NCI-H1092 (cell line): ENCODE measurements at places on chromosomes 1 and 21.

DNA sequence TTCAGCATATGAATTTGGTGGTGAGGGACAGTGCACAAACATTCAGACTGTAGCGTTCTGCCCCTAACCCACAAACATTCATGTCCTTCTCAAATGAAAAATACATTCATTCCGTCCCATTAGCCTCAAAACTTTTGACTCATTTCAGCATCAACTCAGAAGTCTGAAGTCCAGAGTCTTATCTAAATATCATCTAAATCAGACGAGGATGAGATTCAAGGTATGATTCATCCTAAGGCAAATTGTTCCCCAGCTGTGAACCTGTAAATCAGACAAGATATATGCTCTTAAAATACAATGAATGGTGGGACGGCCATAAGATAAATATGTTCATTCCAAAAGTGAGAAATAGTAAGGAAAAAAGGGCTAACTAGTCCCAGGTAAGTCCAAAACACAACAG, 1195.6 kb upstream of the ADGRL4 start:
- DNase-seq = no peak

GRCh38 chr1:58727364-58727763, 27.5 kb upstream of the MYSM1 start:
- DNase-seq = no peak

GRCh38 chr1:208855403-208855802, 611.2 kb upstream of the PLXNA2 start:
- no peak for DNase-seq

GRCh38 chr21:31008355-31008754, 29.9 kb downstream of the KRTAP19-8 start:
- DNase-seq = no peak

DNA sequence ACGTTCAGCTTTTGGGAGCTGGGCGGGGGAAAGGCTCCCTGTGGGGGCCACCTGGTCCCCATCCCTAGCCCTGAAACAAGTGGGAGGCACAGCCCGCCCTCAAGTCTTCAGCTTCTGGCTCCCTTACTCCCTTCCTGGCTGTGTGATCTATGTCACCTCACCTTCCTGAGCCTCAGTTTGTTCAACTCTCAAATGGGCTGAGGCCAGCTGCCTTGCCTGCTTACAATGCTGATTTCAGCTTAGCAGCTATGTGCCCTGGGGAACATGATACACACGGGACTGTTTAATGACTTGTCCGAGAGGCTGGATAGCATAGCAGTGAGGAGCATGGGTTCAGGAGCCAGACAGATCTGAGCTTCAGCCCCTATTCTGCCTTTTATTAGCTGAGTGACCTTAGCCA, 19.3 kb downstream of the GRHL3 start:
- DNase-seq = no peak

GRCh38 chr1:233340966-233341516, 13.5 kb downstream of the MAP3K21 start:
- DNase-seq = no peak

DNA sequence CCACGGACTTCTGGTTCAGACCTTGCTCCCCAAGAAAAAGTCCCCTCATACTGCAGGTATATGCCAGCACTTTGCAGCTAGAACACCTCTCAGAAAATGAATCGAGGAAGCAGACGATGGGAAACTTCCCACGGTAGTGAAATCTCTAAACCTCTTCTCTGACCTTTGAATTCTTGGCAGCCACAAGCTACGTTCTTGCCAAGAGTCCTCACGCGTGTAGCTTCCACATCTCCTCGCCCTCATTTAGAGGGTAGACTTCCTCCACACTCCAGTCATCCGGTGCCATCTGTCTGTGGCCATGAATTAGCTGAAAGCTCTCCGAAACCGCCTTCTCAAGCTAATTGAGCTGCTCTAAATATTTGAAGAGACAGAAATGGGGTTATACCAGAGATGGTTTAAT, 127.8 kb downstream of the RGS7 start:
- DNase-seq = peak; percentile 60

- DNase-seq = no peak
Measured at GRCh38 chr1:101971304-101971703, 25.4 kb downstream of the OLFM3 start.

DNA sequence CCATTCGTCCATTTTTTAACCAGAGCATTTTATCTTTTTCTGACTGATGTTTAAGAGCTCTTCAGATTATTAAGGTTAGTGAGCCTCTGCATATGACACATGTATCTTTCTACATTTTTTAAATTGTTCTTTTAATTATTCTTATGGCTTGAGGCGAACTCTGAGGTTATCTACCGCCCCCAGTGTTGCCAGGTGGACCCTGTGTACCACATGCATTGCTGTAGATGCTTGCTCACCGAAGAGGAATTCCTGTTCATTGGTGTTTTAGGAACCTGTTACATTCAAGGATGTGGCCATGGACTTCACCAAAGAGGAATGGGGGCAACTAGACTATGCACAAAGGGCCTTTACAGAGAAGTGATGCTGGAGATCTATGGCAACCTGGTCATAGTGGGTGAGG, 31.8 kb downstream of the ZNF684 start:
- DNase-seq = no peak

DNA sequence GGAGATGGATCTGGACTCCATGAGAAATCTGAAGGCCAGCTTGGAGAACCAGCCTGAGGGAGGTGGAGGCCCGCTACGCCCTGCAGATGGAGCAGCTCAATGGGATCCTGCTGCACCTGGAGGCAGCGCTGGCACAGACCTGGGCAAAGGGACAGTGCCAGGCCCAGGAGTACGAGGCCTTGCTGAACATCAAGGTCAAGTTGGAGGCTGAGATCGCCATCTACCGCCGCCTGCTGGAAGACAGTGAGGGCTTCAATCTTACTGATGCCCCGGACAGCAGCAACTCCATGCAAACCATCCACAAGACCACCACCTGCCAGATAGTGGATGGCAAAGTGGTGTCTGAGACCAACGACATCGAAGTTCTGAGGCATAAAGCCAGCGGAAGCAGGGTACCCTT, 601.5 kb upstream of the ZP4 start:
- DNase-seq = no peak

DNA sequence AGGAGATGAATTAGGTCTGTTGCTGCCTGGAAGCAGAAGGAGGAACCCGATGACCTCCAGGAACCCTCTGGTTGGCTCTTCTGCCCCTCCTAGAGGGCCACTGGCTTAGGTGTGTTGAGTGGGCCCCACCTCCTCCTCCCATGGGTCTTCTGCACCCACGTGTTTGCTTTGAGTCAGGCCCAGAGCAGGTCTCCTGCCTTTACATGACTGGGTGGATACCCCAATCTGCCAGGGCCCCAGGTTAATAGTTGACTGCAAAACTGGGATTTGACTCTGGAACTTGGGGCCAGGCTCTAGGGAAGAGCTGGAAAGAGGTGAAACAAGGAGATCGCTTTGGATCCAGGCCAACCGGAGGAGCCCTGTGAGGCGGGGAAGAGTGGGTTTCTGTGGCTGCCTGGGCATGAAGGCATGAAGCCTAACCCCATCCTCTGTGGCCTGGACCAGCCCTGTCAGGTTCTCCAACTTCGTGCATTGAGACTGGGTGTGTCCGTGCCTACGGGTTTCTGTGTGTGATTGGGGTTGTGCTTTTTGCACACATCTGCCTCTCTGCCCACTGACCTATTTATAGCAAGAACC, 7.8 kb upstream of the LAD1 start:
- DNase-seq = no peak

- no peak for DNase-seq
Measured at GRCh38 chr1:79396901-79397300, 390.4 kb upstream of the ADGRL4 start.

GRCh38 chr1:31944205-31945089, 6.3 kb upstream of the PTP4A2 start:
- DNase-seq = no peak

- no peak for DNase-seq
Measured at GRCh38 chr1:8184301-8184700, 133.6 kb upstream of the SLC45A1 start.

- no peak for DNase-seq
Measured at GRCh38 chr1:216944864-216945510, 221.8 kb upstream of the ESRRG start.
